ENCODE measurements at places on chromosomes 1 and 21. TPM values are rescaled to one million over a fixed set of nuclear protein-coding genes. Genes with fewer than 3 reads are reported as not detected.

DNA sequence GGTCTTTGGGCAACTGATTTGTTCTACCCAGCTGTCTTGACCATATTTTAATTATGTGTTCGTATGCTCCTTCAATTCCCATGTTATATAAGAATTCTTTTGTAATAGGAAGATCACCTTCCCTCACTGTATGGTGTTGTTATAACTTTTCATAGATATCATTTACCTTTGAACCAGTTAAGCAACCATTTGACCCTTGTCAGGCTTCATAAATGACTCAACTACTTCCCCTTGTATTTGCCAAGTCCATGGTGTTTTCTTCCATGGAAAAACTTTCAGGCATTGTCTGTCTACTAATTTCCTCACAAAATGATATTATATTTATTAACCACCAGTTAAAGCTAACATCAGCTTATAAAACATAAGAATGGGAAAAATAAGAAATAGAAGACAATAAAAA lies 5.1 kb downstream of the BPNT1 start:
- no peak for DNase-seq

GRCh38 chr1:15712168-15712567 lies 23.9 kb upstream of the SLC25A34 start:
- DNase-seq: no peak

- DNase-seq: peak; percentile 89
These were observed at the start of gene PANK4 for GRCh38 chr1:2525920-2526823. PANK4 (minus strand) TSS chr1:2526596; CDS start chr1:2526587, 9 bp downstream.

DNA sequence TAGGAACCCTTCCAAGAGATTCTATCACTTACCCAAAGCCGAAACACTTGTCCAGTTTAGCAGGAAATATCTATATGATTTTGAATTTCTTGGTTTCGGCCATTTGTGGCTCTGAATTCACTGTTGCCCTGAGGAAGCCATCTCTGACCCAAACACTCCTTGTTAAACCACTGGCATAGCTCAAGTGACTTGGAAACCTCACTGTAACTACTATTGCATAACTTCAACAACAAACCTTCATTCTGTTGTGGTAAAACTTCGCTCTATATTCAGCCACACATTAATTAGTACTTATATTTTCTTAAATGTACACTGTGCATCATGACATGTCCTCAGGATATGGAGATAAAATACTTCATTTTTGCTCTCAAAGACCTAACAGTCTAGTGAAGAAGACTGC lies 63.2 kb downstream of the ST6GALNAC3 start:
- DNase-seq: no peak

The KCNT2 gene
- 8.0 TPM for total RNA-seq

The MTFR1L gene
- 44.6 TPM for total RNA-seq

Data from fibroblast of the aortic adventitia (primary cell).